ENCODE measurements at places on chromosomes 1 and 21. TPM values are rescaled to one million over a fixed set of nuclear protein-coding genes. Genes with fewer than 3 reads are reported as not detected.

DNA sequence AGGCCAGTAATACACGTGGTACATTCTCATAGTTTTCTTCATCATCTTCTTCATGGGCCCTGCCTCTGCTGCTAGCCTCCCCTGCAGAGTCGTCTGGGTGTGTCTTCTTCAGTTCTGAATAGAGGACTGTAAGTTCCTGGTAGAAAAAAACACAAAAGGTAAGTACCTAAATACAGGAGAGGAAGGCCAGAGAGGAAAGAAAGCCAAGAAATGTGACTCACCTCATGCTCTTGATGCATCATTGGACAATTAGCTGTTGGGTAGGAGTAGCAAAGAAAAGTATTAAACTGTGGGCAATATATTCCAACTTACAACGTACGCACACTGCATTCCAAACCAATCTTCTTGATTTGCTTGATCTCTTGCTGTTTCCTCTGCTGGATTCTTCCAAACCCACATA is 21.8 kb downstream of the FCRL3 start:
- no peak for DNase-seq

GRCh38 chr1:47459253-47459788 is 21.5 kb downstream of the FOXD2 start:
- DNase-seq, result no peak

GRCh38 chr21:33708874-33709273 is 66.6 kb downstream of the ITSN1 start:
- DNase-seq, result no peak

- DNase-seq, result no peak
These were observed 303.6 kb downstream of the KCNH1 start for GRCh38 chr1:210830034-210831028.

DNA sequence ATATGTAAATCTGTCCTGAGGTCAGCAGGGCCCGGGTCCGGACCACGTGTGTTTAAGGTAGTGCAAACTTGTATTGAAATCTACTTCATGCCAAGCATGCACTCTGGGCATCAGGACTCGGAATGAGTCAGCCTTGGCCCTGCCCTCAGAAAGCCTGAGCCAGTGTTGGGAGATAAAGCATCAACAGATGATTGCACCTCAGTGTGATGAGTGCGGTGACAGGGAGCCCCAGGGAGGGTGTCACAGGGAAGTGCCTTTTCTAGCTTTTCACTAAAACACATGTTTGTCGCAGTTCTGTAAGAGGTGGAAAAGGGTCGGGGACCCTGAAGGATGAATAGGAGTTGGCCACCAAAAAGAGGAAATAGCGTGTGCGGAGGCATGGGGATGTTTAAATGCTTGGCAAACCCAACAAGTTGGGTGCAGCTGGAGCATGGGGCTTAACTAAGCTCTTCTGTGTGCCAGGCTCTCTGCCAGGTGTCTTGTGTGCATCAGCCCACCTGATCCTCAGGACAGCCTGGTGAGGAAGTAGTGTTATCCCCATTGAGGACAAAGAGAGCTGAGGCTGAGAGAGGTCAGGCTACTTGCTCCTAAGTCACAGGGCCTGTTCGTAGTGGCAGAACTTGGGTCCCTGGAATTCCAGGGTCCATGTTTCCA is 48.2 kb upstream of the EPB41 start:
- DNase-seq, result peak; percentile 48

GRCh38 chr1:197761654-197762053 is 13.6 kb downstream of the DENND1B start:
- no peak for DNase-seq

- no peak for DNase-seq
These were observed 25.6 kb upstream of the VAV3 start for GRCh38 chr1:107990606-107991005.

DNA sequence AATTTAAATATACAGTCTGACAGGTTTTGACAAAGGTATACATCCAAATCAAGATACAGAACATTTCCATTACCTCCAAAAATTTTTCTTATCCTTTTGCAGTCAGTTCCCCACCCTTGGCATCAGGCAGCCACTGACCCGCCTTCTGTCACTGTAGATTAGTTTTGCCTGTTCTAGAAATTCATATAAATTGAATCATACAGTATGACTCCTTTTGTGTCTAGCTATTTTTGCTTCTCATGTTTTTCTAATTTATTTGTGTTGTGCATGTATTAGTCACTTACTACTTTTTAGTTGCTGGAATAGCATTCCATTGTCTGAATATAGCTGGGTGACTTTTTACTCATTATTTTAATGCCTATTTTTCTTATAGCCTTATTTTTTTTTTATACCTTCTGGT is 3.8 kb downstream of the UTP25 start:
- DNase-seq, result no peak

DNA sequence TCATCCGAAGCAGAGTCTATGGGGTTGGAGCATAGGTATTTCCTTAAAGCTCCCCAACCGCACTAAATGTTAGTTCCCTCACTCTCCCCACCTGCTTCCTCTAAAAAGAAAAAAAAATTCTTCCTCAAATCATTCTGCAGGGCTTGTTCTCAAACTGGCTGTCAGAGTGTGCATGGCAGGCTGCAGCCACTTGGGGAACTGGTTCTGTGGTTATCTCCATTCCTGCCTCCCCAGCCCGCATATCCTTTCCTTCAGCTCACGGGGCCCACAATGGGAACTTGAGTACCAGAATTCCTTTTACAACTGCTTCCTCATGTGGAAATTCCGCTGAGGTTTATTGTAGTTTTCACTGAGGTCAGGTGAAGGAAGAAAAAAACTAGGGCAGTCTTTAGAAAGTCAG is 159.2 kb downstream of the PIGK start:
- DNase-seq, result no peak

GRCh38 chr1:215617979-215618378 is 50.9 kb downstream of the KCTD3 start:
- DNase-seq, result no peak

DNA sequence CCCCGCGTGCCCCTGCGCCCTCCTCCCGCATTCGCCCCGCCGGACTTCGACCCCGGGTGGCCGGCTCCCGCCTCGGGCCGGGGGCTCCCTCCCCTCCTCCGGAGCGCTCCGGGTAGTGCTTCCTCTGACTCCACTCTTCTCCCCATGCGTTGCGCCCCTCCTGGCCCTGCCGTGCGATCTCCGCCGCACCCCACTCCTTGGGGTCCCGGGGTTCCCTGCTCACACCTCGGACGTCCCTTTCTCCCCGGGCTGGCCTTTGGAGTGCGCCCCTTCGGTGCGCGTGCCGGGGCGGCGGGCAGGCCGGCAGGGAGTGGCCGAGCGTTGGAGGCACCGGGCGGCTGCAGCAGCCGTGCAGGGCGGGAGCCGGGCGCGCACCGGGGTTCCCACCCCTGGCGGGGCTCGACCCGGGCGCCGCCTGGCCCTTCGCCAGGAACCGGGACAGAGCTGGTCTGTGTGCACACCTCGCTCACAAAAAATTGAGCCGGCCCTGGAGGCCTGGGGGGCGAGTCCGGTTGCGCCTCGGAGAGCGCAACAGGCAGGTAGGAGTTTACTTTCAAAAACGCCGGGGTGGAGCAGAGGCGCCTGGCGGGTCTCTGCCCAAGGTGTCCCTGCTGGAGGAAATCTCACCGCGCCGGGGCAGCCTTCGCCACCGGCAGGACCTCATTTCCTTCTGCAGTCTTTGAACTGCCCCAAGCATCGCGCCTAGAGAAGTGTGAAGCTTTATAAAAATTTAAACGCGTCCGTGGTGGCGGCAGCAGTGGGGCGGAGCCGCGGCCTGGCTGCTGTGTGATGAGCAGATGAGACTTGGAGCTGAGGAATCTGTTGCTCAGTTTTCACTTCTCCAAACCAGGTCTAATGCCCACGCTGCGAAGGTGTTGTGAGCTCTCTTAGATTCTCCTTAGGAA is 650 bp downstream of the VANGL1 start:
- peak; percentile 68 for DNase-seq

DNA sequence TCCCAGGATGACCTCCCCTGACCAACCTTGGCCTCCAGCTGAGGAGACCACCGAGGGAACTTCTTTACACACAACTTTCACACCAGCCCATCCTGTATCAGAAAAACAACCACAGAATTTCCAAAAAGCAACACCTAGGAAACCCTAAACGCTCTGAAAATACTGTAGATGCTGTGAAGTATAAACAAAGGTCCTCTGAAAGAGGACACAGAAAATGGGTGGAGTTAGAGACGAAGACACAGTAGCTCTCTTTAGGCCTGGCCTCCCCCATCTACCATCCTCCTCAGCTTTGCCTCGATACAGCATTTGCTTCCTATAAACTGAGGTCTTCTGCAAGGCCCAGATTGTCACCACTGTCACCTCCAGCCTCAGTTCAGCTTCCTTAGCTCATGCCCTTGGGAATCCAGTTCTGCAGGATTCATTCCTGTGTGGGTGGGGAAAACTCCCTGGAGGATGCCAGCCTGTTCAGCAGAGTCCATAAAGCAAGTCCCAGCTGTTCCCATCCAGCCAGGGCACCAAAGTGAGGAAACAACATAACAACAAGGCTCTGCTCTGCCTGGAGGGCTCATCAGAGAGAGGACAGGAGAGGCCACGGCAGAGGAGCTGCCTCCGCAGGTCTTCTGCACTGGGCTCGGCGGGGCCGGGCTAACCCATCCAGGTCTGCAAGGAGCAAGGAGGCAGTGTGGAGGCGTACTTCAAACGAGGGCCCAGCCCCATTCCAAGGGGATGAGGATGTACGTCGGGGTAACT is 15.0 kb downstream of the PIK3C2B start:
- DNase-seq, result no peak

DNA sequence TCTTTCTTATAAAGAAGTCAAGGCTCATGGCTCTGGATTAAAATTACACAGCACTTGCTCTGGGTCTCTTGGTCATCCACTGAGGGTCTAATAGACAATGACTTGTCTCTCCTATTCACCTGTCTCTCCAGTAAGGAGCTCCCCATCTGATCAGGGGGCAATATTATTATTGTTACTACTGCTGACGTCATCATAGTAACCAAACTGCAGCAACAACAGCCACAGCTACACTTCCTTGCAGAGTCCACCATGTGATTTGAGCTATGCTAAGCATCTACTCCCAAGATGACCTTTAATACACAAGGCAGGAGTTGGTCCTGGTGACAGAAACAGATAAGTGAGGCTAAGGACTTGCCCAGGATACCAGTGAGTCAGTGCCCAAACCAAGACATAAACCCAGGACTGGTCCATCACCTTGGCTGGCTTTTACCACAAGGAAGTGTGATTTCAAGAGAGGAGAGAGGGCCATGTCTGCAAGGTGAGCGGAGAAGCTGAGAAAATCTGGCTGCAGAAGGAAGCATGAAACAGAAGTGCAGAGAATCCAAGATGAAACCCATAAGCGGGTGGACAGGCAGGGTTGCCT is 602.5 kb downstream of the PTPRU start:
- DNase-seq, result no peak

- DNase-seq, result no peak
These were observed 732.9 kb downstream of the RWDD3 start for GRCh38 chr1:95966866-95967265.

- no peak for DNase-seq
These were observed 139.4 kb downstream of the DHRS3 start for GRCh38 chr1:12478612-12478985.

- DNase-seq, result peak; percentile 70
These were observed 14.3 kb upstream of the EDN2 start for GRCh38 chr1:41498804-41499203.

GRCh38 chr1:184359909-184360308 is 26.9 kb upstream of the C1orf21 start:
- no peak for DNase-seq

GRCh38 chr1:117663156-117663902 is 57.5 kb downstream of the TENT5C start:
- DNase-seq, result no peak

- no peak for DNase-seq
These were observed 418.3 kb downstream of the MATN1 start for GRCh38 chr1:30305061-30305460.

DNA sequence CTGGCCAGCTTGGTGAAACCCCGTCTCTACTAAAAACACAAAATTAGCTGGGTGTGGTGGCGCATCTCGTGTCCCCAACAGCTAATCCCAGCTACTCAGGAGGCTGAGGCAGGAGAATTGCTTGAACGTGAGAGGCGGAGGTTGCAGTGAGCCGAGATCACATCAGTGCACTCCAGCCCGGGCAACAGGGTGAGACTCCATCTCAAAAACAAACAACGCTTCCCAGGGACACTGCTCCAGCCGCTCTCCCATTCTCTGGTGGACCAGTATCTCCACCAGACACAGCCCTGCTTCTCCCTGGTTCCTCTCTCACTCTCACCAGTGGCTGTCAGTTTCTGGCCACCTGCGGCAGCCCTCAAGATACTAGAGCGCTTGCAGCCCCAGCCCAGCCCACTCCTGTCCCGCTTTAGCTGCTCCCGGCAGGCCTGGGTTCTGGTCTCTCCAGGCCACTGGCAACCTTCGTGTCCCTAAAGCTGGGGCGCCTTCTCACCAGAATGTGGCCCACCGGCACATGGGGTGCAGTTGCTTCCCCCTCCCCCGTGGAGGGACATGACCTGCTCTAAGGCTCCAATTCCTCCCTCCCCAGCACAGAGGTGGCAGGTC is 20.9 kb upstream of the LRRC47 start:
- DNase-seq, result no peak

GRCh38 chr1:232610192-232610901 is 19.6 kb downstream of the SIPA1L2 start:
- no peak for DNase-seq

- peak; percentile 10 for DNase-seq
These were observed 70.4 kb upstream of the ABCG1 start for GRCh38 chr21:42148584-42148983.

GRCh38 chr1:32336963-32337675 is 1.1 kb upstream of the MARCKSL1 start:
- DNase-seq, result no peak

DNA sequence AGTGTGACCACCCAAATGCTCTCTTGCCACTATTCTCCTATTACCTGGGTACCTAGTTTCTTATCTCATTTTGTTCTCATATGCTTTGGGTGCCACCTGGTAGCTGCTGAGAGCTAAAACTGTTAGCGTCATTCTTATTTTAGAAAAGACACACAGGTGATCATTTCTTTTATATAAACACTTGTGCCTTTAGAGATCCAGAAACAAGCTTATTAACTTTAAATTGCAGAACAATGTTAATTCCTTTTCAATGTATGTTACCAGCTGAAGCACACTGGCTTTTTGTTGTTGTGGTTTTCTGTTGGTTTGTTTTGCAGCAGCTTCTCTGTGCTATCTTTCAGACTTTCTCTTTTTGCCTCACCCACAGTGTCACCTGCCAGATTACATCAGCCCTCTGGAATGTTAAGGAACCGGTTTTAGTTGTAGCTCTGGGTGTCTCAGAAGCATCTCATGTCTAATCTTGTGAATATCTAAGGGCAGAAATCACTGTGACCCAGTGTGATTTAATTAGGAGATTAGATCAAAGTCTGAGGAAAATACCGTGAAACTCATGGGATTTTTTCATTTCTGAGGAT is 43.4 kb upstream of the SLC19A2 start:
- no peak for DNase-seq

IFI44L gene
- 14.0 TPM for total RNA-seq

SMCP gene
- total RNA-seq, result not detected

OXCT2 gene
- 0.35 TPM for total RNA-seq

MRAP gene
- total RNA-seq, result 769 TPM

TMPRSS3 gene
- total RNA-seq, result 2.9 TPM

AK5 gene
- 0.89 TPM for total RNA-seq

ASAP3 gene
- total RNA-seq, result 61.4 TPM

GUCA2B gene
- not detected for total RNA-seq

MAP10 gene
- 2.6 TPM for total RNA-seq

C1orf21 gene
- 87.7 TPM for total RNA-seq

RPTN gene
- total RNA-seq, result not detected

JAM2 gene
- total RNA-seq, result 16.7 TPM

VASH2 gene
- 0.29 TPM for total RNA-seq

DAB1 gene
- 0.96 TPM for total RNA-seq

PPFIA4 gene
- 0.26 TPM for total RNA-seq
